Prostate gland (tissue), 2 donors: ENCODE measurements at places on chromosomes 7 and 10. TPM values are rescaled to one million over a fixed set of nuclear protein-coding genes. Genes with fewer than 3 reads are reported as not detected.

Gene CACNB2
- 17.4 TPM for total RNA-seq

Gene IFIT1
- total RNA-seq: 17.4 TPM

Gene CLDN12
- 43.9 TPM for total RNA-seq

Gene LIPN
- total RNA-seq: not detected

Gene MRC1
- total RNA-seq: 27.4 TPM

Gene GNAI1
- 30.2 TPM for total RNA-seq

Gene GHRHR
- not detected for total RNA-seq

Gene CNPY1
- total RNA-seq: not detected

Gene RALA
- total RNA-seq: 11.9 TPM

Gene ZNF485
- total RNA-seq: 16.1 TPM
